ENCODE measurements at places on chromosomes 3 and 15. TPM values are rescaled to one million over a fixed set of nuclear protein-coding genes. Genes with fewer than 3 reads are reported as not detected.

The OR4F15 gene
- not detected for total RNA-seq

The STRA6 gene
- 0.38 TPM for total RNA-seq

The EFL1 gene
- total RNA-seq, result 16.6 TPM

The AHSG gene
- 1.2 TPM for total RNA-seq

GRCh38 chr3:46946856-46947545, 29.5 kb downstream of the CCDC12 start:
- peak; percentile 63 for DNase-seq

- DNase-seq, result no peak
Observed at GRCh38 chr15:51580385-51580784, 42.2 kb downstream of the DMXL2 start.

DNA sequence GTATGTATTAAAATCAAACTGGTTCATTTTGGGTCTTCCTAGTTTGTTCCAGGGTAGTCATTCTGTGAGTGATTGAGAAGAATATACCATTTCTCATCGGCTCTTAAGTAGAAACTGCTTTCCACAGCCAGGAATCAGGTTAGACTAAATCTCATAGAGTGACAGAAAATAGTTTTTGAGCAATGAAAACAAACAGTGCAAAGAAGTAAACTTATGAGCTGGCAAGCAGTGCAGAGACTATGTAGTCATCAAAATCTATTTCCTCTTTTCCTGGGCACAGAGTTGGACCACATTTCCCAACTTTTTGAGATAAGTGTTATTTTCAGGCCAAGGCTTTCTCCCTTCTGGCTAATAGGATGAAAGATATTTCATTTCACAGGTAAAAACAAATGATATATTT, 66.5 kb downstream of the UBE3A start:
- no peak for DNase-seq

DNA sequence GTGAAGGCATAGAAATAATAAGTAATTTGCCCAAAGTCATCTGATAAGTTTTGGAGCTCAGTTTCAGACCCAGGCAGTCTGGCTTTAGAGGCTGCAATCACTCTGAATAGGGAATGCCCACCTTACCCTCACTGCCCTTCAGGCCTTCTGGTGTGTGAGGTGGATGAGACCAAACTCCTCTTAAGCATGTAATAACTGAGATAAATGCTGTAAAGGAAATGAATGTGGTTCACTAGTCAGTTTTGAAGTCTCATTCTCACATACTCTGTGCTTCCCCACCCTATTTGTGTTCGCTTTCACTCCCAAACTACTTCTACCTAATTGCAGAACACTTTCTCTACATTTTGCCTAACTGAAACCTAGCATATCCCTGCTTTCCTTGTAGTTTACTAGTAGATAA, 144.1 kb downstream of the FILIP1L start:
- DNase-seq, result no peak

GRCh38 chr3:173970281-173970680, 572.7 kb downstream of the NLGN1 start:
- no peak for DNase-seq

GRCh38 chr3:112086875-112087524, 811 bp downstream of the C3orf52 start:
- no peak for DNase-seq

- no peak for DNase-seq
Observed at GRCh38 chr3:11438646-11439045, 166.4 kb downstream of the ATG7 start.

GRCh38 chr15:83378921-83379578, 68.1 kb upstream of the SH3GL3 start:
- no peak for DNase-seq

DNA sequence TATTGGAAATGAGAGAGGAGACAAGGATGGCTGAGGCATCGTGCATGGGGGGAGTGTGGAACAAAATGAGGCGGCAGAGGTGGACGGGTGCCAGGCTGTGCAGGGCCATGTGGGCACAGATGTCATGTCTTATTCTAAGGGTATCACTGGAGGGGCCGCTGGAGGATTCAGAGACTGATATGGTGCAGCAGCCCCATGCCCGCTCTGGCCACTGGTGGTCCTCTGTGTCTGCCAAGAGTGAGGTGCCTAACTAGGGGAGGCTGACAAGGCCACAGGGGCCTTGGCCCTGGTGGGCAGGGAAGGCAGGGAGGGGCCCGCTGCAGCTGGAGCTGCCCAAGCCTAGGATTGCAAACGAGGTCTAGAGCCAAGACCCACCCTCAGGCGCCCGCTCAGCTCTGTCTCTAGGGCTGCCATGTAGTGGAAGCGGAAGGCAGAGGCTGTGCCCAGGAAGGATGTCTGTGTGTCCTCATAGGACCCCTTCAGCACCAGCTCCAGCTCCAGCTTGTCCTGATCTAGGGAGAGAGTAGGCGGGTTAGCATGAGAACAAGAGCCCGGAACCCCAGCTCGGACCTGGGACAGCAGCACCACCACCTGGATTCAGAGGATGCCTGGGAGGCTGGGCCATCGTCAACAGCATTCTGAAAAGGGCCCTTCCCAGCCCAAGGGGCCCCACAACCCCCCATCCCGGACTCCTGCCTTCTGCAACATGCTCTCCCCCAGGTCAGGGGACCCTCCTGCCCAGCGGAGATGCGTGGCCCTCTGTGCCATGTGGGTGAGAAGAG, 11.3 kb downstream of the PLA2G4D start:
- no peak for DNase-seq

- no peak for DNase-seq
Observed at GRCh38 chr3:60774617-60775016, 476.6 kb downstream of the FHIT start.

DNA sequence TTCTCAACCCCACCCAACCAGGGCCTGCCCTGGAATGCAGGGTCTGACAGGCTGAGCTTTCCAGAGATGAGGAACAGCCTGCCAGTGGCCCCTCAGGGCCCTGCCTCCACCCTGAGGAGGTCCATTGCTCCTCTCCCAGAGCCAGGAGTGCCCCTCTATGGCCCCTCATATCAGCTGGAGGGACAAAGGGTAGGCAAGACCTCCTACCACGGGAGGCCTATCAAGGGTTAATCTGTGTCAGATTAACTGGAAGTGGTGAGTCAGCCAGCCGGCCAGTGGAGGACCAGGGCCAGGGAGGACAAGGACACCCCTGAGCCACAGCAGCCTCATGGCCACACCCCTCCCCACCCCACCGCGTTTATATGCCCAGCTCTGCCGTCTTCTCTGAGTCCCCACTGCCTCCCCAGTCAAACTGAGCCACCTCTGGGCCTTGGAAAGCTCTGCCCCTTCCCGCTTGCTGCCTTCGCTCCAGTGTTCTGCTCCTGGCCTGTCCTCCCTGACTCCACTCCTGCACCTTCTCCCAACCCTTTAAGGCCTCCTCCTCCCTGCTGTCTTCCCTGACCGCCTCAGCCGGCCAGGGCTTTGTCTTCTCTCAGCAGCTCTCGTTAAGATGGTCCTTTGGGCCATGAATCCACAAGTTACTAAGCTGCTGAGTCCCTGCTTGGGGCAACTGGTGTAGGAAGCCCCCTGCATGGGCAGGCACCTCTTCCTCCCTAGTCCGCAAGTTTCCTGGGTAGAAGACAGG, 6.5 kb downstream of the CCDC33 start:
- DNase-seq, result peak; percentile 20

DNA sequence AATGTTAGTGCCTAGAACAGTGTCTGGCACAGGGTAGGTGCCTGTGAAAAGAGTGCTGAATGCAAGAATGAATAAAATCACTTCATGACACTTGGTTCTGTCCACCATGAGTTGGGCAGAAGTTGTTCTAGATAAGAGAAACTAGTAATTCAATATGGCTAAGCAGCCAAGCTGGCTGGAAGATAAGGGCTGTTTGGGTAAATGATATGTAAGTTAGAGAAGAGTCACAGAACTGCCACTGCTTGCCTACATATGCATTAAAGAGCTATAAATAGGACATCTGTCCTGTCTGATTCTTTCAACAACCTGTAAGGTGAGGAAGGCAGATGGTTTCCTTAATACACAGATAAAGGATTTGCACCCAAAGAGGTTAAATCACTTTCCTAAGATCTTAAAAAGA, 13.1 kb downstream of the MTMR10 start:
- peak; percentile 16 for DNase-seq

DNA sequence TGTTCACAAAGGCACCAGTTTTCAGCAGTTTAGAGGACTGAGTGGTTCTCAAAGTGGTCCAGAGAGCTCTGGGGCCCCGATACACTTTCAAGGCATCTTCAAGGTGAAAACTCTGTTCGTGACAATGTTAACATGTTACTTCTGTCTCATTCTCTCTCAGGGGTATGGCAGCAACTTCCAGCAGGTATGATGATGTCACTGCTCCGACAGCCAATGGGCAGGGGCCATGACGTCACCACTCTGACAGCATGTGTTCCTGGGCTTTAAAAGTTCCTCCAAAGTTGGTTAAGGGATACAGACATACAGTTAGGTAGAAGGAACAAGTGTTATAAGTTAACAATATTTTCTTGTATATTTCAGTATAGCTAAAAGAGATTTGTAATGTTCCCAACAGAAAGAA, 87.9 kb downstream of the KLF15 start:
- DNase-seq, result peak; percentile 16

Measured in K562 (cell line).